ENCODE measurements at places on chromosomes 12 and 14. TPM values are rescaled to one million over a fixed set of nuclear protein-coding genes. Genes with fewer than 3 reads are reported as not detected.

SERPINA12 gene
- not detected for total RNA-seq

FOXG1 gene
- total RNA-seq = 1.2 TPM

IL23A gene
- 0.89 TPM for total RNA-seq

GRCh38 chr14:21711360-21711961 is 37.8 kb upstream of the OR4E1 start:
- no peak for DNase-seq

- peak; percentile 41 for DNase-seq
Observed at GRCh38 chr12:108730365-108731104, 783 bp downstream of the CORO1C start.
